Stimulated activated naive B cell treated with anti-CD40 and anti-IgM and Interleukin-4, amounts not matched to agents 10 μg/mL and 1 μg/mL and 100 μg/mL, for 72 hours (primary cell): ENCODE measurements at places on chromosomes 12 and 14.

DNA sequence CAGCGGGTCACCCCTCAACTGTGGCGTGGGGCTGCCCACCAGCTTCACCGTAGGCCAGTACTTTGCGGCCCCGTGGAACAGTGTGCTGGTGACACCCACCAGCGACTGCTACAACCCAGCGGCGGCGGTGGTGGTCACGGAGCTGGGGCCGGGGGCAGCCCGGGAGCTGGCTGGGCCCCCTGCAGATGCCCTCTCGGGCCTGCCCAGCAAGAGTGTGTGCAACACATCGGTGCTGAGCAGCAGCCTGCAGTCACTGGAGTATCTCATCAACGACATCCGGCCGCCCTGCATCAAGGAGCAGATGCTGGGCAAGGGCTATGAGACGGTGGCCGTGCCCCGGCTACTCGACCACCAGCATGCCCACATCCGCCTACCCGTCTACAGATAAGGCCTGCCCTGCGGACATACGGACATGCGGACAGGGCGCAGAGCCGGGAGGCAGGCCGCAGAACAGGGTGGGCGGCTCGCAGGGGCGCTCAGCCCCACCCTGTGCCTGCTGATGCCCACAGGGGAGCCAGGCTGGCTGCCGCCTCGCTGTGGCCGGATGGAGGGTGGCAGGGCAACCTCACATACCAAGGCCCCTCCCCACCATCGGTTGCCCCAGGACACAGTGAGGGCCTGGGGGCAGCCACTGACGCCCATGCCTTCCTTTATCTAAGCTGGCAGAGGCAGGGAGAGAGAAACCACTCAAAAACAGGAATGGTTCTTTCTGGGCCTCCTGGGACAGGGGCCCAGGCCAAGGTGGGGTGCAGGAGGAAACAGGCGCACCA lies 55.5 kb downstream of the FAM222A start:
- no peak for DNase-seq

DNA sequence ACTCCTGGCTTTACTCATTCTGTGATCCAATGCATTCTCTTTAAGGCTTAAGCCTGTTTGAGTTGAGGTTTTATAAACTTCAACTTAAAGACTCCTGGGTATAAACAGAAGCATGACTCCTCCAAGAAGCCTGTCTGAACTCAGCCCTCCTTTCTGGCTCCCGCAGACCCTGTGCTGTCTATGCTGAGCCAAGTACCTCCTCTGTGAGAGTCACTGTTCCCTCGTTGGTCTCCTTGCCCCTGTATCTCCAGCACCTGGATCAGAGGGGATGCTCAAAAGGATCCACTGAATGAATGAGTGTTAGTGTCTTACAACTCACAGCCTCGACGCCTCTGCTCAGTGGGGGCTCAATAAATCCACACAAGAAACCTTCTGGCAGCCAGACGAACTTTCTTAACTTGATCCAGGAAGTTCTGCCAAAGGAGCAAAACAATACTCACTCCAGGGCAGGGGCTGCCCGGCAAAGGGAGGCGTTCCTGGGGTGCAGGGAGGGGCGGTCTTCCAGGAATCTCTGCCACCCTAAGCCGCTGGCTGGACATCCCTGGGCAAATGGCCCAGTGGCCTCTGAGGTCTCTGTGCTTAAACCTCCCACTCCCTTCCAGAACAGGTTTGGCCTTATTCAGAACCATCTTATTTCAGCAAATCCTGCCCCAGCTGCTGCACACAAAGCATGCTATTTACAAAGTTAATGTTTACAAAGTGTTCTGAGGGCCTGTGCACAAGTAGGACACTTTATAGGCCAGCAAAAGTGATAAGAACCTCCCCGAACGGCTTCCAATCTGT lies 32.9 kb downstream of the MAP1LC3B2 start:
- DNase-seq: no peak

- no peak for DNase-seq
Measured at GRCh38 chr12:117889098-117889497, 79.7 kb downstream of the KSR2 start.

GRCh38 chr14:63504648-63505047 lies 38.5 kb downstream of the PPP2R5E start:
- DNase-seq: no peak

DNA sequence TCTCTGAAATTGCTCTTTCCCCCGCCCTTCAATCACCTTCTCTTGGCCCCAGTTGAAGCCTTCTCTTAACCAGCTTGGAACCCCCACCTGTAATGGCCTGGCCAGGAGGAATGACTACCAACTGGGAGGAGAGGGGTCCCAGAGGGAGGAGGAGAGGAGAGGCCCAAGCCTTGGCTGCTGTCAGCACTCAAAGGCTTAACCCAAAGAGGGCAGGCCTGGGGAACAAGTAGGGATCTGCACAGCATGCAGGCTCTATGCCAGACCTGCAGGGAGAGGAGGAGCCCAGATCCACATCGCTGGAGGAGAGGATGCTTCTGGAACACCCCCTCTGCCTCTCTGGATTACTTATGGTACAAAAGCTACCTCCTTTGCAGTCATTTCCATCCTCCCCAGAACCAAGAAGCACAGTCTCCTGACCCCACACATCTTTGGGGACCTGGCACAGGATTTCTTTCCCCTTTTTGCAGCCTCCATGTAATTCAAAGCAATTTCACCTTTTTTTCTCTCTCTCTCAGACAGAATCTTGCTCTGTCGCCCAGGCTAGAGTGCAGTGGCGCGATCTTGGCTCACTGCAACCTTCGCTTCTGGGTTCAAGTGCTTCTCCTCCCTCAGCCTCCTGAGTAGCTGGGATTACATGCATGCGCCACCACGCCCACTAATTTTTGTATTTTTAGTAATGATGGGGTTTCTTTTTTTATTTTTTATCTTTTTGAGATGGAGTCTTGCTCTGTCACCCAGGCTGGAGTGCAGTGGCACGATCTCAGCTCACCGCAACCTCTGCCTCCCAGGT lies 6.2 kb downstream of the RARG start:
- no peak for DNase-seq
